Gastrocnemius medialis (tissue), 4 donors: ENCODE measurements at places on chromosomes 16 and 17. TPM values are rescaled to one million over a fixed set of nuclear protein-coding genes. Genes with fewer than 3 reads are reported as not detected.

- no peak for DNase-seq
- no peaks in the 10 kb centered on the region for H3K27me3 ChIP-seq
- peak overlapping the region; percentile 91 for H3K27ac ChIP-seq
- H3K36me3 ChIP-seq = peaks cover 18% of the 10 kb centered on the region
- peak overlapping the region; percentile 93 for H3K4me3 ChIP-seq
- H3K4me1 ChIP-seq = peaks cover 31% of the 10 kb centered on the region
Measured at GRCh38 chr17:41967141-41967920, 736 bp downstream of the CNP start.

NTN1 gene
- total RNA-seq = 1.1 TPM

FSCN2 gene
- total RNA-seq = 0.20 TPM

KCNJ2 gene
- total RNA-seq = 7.3 TPM

KRT14 gene
- total RNA-seq = not detected

MYH1 gene
- 1,660 TPM for total RNA-seq

- H3K27me3 ChIP-seq = no peaks in the 10 kb centered on the region
- no peaks in the 10 kb centered on the region for H3K36me3 ChIP-seq
- DNase-seq = no peak
- H3K4me1 ChIP-seq = peaks cover 47% of the 10 kb centered on the region
- H3K27ac ChIP-seq = peak overlapping the region; percentile 90
Measured at GRCh38 chr17:81940538-81941483, 3.7 kb upstream of the PYCR1 start.

DNA sequence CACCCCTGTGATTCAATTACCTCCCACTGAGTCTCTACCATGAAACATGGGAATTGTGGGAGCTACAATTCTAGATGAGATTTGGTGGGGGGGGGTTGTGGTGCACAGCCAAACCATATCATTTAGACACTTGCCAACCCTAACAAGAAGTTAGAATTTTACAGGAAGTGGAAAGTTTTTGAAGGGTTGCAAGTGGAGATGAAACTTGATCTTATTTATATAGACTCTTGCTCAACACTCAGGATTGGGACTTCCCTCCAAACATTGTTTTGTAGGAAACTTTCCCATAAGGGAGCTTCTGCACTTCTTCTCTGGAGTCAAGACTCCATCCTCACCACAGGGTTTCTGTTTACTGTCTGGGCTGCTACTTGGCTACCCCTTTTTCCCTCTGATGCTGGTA is 266.7 kb upstream of the CDH11 start:
- no peaks in the 10 kb centered on the region for H3K36me3 ChIP-seq
- no peaks in the 10 kb centered on the region for H3K27me3 ChIP-seq
- no peak for DNase-seq
- no peak overlapping the region for H3K4me3 ChIP-seq
- no peaks in the 10 kb centered on the region for H3K4me1 ChIP-seq
- H3K27ac ChIP-seq = no peak overlapping the region

- no peak overlapping the region for H3K4me3 ChIP-seq
Measured at GRCh38 chr17:10120109-10120485, 78.3 kb downstream of the GAS7 start.

DNA sequence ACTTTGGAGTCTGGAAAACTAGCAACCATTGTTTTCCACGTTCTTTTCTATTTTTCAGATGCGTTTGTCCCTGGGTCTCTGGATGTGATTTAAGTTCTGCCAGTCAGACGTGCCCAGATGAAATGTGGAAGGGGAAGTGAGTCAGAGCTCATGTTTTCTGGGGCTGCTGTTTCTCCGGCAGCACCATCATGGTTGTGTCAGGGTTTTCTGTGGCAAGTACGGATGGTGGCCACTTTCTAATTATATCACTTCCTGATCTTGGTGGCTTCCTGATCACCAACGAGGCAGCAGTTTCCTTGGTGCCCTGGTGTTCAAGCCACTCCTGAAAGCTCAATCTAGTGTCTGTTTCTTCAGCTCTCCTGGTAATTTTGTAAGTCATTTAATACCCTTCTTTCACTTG is 31.4 kb upstream of the PMFBP1 start:
- no peaks in the 10 kb centered on the region for H3K27me3 ChIP-seq
- no peaks in the 10 kb centered on the region for H3K4me1 ChIP-seq
- peak; percentile 23 for DNase-seq
- H3K36me3 ChIP-seq = no peaks in the 10 kb centered on the region

VAT1L gene
- not detected for total RNA-seq

DNA sequence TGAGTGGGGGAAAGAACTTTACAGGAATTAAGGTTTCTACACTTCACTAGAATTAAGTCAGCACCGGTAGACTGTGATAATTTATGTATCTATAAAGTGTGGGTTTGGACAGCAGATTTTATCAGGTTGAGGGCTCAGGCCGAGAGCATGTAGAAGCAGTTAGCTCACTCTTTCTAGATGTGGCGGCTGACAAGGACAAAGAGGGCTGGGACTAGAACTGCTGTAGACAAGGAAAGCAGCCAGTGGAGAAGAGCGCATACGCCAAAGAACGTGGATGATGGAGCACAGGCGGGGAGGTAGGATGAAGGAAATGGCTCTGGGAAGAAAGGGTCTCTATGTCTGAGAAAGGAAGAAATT is 504 bp upstream of the GOSR1 start:
- H3K27me3 ChIP-seq = no peaks in the 10 kb centered on the region
- H3K4me3 ChIP-seq = peak overlapping the region; percentile 78
- DNase-seq = no peak
- H3K4me1 ChIP-seq = peaks cover 17% of the 10 kb centered on the region
- H3K27ac ChIP-seq = peak overlapping the region; percentile 89
- H3K36me3 ChIP-seq = peaks cover 22% of the 10 kb centered on the region

GRCh38 chr17:43987131-43988021 is 17.0 kb upstream of the NAGS start:
- H3K36me3 ChIP-seq = no peaks in the 10 kb centered on the region
- DNase-seq = no peak
- no peak overlapping the region for H3K4me3 ChIP-seq
- peaks cover 20% of the 10 kb centered on the region for H3K4me1 ChIP-seq
- no peak overlapping the region for H3K27ac ChIP-seq

TBC1D3K gene
- 0.87 TPM for total RNA-seq

GRCh38 chr16:48282636-48283263 is 35.4 kb upstream of the ABCC11 start:
- H3K27me3 ChIP-seq = no peaks in the 10 kb centered on the region
- peak overlapping the region; percentile 29 for H3K27ac ChIP-seq
- no peak for DNase-seq

DNA sequence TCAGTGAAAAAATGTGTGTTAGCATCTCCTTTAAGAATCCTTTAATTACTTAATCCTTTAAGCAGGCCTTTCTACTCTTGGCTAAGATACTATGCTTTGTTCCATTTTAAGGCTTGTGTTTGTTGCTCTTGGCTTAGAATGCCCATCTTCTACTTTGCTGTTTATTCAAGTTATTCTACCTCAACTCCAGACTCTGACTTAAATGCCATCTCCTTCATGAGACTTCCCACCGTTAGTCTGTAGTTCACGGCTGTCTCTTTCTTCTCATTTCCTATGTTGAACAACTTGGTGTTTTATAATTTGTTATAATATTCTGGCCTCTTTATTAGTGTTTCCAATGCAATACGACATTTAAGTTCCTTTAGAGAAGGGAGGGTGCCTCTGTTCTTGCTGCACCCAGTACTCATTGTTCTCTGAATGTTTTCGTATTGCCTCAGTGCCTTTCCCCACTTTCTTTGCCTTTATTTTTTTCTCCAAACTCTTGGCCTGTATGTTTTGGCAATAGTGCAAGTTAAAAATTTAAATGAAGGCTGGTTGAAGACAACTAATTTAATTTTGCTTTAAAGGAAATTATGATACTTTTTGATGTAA is 6.1 kb upstream of the KRT10 start:
- no peak overlapping the region for H3K4me3 ChIP-seq
- H3K27ac ChIP-seq = peak overlapping the region; percentile 44
- no peaks in the 10 kb centered on the region for H3K36me3 ChIP-seq

- no peaks in the 10 kb centered on the region for H3K27me3 ChIP-seq
- H3K27ac ChIP-seq = no peak overlapping the region
- no peak for DNase-seq
- H3K4me1 ChIP-seq = no peaks in the 10 kb centered on the region
- H3K4me3 ChIP-seq = no peak overlapping the region
Measured at GRCh38 chr17:41391535-41391934, 5.9 kb downstream of the KRT31 start.

GRCh38 chr16:1575578-1575977 is 36.3 kb downstream of the IFT140 start:
- no peaks in the 10 kb centered on the region for H3K27me3 ChIP-seq
- H3K4me3 ChIP-seq = no peak overlapping the region
- no peaks in the 10 kb centered on the region for H3K4me1 ChIP-seq
- no peak for DNase-seq
- H3K27ac ChIP-seq = no peak overlapping the region

GRCh38 chr16:55489119-55489955 is 10.3 kb downstream of the MMP2 start:
- DNase-seq = no peak
- H3K27me3 ChIP-seq = no peaks in the 10 kb centered on the region
- H3K27ac ChIP-seq = peak overlapping the region; percentile 69
- no peaks in the 10 kb centered on the region for H3K4me1 ChIP-seq
- no peaks in the 10 kb centered on the region for H3K36me3 ChIP-seq

SPNS3 gene
- not detected for total RNA-seq

DNA sequence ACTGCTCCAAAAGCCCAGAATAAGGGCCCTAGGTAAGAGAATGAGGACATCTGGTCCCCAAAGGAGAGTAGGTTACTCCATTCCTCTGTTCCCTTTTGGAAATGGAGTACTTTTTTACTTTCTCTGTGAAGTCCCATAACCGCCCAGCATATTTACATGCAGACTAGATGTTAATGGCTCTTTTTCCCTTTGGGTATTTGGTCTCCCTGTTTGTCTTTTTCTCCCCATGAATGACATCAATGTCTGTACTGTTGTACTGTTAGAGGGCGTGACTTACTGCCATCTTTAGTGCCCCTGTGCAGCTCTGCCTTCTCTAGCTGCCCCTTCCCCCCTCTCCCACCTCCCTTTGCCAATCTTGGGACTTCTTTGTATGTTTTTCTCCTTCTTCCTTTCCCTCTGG is 19.0 kb downstream of the GPR179 start:
- DNase-seq = no peak
- H3K27ac ChIP-seq = no peak overlapping the region
- no peak overlapping the region for H3K4me3 ChIP-seq
- no peaks in the 10 kb centered on the region for H3K4me1 ChIP-seq

- peak overlapping the region; percentile 88 for H3K27ac ChIP-seq
- H3K4me3 ChIP-seq = peak overlapping the region; percentile 78
- H3K4me1 ChIP-seq = peaks cover 18% of the 10 kb centered on the region
- H3K27me3 ChIP-seq = no peaks in the 10 kb centered on the region
- H3K36me3 ChIP-seq = no peaks in the 10 kb centered on the region
- DNase-seq = peak; percentile 47
Measured at GRCh38 chr17:5122586-5123342, 6.9 kb downstream of the USP6 start.

GSPT1 gene
- total RNA-seq = 146 TPM

DNA sequence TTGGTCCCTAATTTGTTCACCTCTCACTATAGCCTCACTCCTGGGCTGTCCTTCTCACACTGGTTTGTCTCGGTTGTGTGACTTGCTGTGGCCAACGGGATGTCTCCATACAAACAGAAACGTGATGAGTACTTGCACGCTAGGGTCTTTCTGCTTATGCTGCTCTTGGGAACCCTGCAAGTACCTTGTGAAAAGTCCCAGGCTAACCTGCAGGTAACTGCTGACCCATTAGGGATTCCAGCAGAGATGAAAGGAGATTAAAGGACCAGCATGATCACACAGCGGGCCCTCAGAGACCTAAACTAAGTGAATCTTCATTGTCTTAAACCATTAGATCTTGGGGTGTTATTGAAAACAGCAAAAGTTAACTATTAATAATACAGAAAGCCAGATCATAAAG is 562.8 kb upstream of the GOT2 start:
- H3K27me3 ChIP-seq = no peaks in the 10 kb centered on the region
- H3K4me1 ChIP-seq = no peaks in the 10 kb centered on the region
- no peak for DNase-seq
- H3K36me3 ChIP-seq = no peaks in the 10 kb centered on the region
- H3K27ac ChIP-seq = no peak overlapping the region

GRCh38 chr16:12516621-12517309 is 286.9 kb downstream of the CPPED1 start:
- no peak overlapping the region for H3K27ac ChIP-seq
- no peak overlapping the region for H3K4me3 ChIP-seq
- no peak for DNase-seq
- H3K4me1 ChIP-seq = no peaks in the 10 kb centered on the region

GRCh38 chr16:30736995-30737793 is 11.0 kb upstream of the PHKG2 start:
- DNase-seq = no peak
- peaks cover 9% of the 10 kb centered on the region for H3K36me3 ChIP-seq
- no peak overlapping the region for H3K4me3 ChIP-seq
- no peak overlapping the region for H3K27ac ChIP-seq
- H3K27me3 ChIP-seq = no peaks in the 10 kb centered on the region
- peaks cover 15% of the 10 kb centered on the region for H3K4me1 ChIP-seq

DNA sequence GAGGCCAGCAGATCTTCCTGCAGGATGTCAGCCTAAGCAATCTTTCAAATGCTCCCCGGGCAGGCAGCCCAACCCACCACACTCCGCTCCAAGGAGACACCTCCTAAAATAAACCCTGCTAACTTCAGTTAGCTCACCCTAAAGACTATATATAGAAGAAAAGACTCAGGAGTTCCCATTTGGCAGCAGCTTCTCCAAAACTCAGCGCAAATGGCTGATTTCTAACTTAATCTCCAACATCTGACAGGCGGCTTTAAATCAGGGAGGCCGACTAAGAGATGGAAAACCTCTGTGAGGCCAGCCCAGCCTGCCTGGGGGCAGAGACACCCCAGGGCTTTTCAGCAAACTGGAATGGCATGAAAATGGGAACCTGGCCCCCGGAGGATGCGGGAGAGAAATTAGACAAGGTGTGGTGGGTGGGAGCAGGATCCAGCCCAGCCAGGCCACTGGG is 91.6 kb downstream of the XYLT1 start:
- peaks cover 25% of the 10 kb centered on the region for H3K4me1 ChIP-seq
- DNase-seq = no peak
- no peaks in the 10 kb centered on the region for H3K36me3 ChIP-seq
- no peaks in the 10 kb centered on the region for H3K27me3 ChIP-seq
- H3K4me3 ChIP-seq = no peak overlapping the region
- peak overlapping the region; percentile 24 for H3K27ac ChIP-seq

DNA sequence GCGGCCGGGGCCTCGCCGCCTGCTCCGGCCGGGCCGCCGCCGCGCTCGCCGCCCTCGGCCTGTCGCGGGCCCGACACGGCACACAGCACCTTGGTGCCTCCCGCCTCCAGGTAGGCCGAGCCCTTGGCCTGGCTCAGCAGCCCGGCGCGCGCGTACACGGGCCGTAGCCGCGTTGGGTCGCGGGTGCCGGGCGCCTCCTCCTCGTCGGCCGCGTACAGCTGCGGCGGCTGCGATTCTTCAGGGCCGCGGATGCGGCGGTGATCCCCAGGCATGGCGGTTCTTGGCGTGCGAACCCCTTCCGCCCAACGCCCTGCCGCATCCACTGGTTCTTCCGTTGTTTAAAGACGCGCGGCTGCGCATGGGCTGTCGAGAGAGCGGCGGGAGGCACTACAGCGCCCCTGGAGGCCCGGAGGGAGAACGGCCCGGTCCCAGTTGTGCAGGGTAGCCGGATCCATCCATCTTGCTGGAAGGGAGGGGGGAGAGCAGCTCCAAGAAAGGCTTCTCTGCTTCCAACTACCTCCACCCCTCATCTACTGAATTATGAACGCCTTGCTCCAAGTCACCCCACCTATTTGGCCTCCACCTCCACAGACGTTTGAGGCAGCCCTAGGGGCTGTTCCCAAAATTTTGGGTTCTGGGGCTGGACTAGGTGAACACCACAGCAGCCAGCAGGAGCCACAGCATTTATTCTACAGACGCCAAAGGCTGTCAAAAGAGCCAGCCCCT is at the start of gene EXOSC6:
EXOSC6 (minus strand) TSS at position 312 of the 726 bp plus-strand sequence; CDS start at position 272, 40 bp downstream.
- peak; percentile 79 for DNase-seq
- no peaks in the 10 kb centered on the region for H3K36me3 ChIP-seq
- H3K4me1 ChIP-seq = peaks cover 17% of the 10 kb centered on the region
- peak within 1 kb of the TSS; percentile 85 for H3K27ac ChIP-seq
